Right forelimb (tissue), 1 donor: ENCODE measurements at places on chromosomes 13 and 19.
A peak's percentile ranks its signal among the peaks of the same experiment; 100 is the strongest.

GRCh38 chr19:44987148-44987675 lies 14.1 kb upstream of the RELB start:
- DNase-seq, result no peak

DNA sequence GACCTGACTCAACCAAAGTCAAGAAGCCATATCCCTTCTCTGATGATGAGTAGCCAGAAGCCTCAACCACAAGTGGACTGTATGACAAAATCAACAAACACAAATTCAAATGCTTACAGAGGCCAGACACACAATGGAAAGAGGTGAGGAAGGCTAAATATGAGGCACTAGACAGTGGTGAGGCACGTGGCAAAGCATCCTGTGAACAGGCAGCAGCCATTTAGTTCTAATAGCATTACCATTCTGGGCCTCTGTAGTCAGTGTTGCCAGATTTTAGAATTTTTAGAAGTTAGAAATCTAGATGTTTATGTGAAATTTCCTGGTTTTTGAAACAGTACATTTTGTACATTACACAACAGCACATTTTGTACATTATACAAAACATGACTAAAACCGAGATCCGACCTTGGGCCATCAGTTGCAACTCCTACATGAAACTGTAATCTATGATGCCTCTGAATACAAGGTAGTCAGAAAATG lies 403.3 kb downstream of the COG6 start:
- no peak for DNase-seq

DNA sequence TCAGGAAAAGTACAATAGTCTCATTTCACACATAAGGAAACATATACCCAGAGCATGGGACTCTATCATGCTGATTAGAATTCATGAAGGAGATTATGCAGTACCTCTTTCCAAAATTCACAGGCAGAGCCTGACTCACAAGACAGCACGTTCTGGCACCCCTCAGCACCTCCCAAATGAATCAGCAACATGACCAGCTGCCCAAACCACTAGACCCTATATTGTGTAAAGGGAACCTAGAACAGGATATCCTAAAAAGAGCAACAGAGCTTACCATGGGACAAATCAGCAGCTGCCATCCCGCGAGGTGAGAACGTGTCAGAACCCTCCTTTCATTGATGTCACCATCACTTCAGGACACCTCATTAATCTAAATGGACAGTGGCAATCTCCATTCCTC lies 2.5 kb downstream of the ZNF426 start:
- DNase-seq, result no peak

- DNase-seq, result no peak
Observed at GRCh38 chr13:108402850-108403249, 133.3 kb downstream of the TNFSF13B start.

GRCh38 chr19:49071860-49072547 lies 495 bp downstream of the KCNA7 start:
- DNase-seq, result no peak

GRCh38 chr19:8826371-8826770 lies 5.7 kb downstream of the ZNF558 start:
- DNase-seq, result no peak

- no peak for DNase-seq
Observed at GRCh38 chr13:108093616-108094015, 121.7 kb downstream of the LIG4 start.

- DNase-seq, result no peak
Observed at GRCh38 chr19:3518659-3519058, 12.5 kb downstream of the FZR1 start.

DNA sequence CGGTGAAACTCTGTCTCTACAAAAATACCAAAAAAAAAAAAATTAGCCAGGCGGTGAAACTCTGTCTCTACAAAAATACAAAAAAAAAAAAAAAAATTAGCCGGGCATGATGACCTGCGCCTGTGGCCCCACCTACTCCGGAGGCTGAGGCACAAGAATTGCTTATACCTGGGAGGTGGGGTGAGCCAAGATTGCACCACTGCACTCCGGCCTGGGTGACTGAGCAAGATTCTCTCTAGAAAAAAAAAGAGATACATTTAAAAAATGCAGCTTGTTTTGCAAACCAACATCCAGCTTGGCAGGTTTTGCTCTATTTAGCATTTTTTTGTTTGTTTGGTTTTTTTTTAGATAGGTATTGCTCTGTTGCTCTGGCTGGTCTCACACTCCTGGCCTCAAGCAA lies 6.7 kb upstream of the PGPEP1 start:
- DNase-seq, result no peak

DNA sequence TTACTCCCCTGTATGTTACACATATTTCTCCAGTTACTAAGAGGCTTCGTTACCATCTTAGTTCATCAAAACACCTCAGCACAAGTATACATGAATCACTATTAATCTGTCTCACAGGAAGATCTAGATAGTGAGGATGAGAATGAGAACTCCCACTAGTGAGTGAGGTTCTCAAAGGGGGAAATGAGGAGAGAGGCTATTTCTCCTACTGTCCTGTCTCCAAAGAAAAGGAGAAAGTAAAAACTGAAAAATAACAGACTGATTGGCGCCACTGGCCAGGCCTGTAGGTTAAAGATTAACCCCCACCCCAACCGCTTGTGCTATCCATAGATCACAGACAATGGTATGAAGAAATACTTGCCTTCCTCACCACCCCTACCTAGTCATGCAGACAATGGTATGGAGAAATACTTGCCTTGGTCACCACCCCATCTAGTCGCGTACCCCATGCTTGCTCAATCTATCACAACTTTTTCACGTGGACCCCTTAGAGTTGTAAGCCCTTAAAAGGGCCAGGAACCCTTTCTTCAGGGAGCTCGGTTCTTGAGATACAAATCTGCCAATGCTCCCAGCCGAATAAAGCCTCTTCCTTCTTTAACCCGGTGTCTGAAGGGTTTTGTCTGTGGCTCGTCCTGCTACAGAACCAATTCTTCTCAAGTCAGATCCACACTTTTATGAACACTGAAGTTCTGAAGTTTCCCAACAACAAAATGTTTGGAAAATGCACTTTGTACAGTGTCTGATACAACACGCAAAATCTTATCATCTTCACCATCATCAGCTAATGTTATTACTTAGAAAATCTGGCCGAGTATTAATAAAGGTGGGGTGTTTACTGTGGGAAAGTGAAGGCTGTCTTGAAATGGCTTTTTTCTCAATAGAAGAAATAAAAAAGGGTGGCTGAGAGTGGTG lies 598.1 kb downstream of the UQCRFS1 start:
- no peak for DNase-seq

GRCh38 chr19:3712663-3713611 lies 4.8 kb downstream of the TJP3 start:
- DNase-seq, result no peak

DNA sequence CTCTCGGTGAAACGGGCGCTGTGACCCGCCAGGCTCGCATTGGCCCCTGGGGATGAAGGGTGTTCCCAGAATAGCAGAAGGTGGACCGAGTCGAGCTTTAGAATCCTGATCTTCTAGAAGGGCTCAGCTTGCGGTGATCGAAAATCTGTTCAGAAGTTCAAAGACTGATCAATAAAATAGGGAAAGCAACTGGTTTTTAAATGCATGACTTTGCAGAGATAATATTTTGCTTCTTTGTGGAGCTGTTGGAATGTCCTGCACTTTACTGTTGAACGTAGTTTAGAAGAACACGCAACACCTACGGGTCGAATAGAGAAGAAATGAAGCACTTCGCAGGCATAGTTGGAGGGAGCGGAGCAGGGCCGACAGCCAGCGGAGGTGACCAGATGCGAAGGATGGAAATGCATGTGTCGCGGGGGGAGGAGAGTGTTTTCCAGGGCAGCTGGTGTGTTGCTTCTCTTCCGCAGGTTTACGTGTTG lies 766 bp downstream of the CEBPG start:
- DNase-seq, result peak; percentile 56

DNA sequence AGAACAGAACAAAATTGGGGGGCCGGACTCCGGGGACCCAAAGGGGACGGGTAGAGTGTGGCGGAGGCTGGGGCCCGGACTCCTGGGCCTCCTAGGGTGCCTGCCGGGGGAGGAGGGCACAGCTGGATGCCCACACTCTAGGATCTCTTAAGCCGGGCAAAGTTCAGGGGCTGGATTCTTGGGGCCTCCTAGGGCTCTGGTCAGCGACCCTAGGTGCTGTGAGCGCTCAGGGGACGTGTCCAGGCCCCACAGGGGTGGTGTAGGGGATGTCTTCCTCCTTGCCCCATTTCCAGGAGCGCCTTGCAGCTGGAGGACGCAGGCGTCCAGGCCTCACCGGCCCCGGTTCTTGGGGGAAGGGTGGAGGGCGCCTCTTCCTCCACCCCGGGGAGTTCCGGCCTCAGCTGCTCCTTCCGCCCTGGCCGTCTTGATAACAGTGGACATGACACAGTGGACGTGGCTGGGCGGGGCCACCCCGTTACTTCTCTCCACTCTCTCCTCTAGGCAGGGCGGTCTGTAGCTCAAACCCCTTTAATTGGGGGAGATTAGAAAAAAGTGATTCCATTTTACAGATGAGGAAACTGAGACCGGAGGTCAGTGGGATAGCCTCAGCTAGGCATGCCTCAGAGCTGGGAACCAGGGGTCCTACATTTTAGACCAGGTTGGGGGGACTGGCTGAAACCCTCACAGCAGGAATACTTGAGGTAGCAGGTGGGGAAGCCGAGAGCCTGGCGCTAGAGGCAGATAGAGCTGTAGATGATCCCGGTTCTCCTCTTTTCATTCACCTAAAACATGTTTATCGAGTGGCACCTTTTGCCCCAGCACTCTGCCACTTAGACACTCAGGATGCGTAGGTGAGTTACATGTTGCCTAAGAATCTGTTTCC lies 705 bp downstream of the STXBP2 start:
- DNase-seq, result no peak

DNA sequence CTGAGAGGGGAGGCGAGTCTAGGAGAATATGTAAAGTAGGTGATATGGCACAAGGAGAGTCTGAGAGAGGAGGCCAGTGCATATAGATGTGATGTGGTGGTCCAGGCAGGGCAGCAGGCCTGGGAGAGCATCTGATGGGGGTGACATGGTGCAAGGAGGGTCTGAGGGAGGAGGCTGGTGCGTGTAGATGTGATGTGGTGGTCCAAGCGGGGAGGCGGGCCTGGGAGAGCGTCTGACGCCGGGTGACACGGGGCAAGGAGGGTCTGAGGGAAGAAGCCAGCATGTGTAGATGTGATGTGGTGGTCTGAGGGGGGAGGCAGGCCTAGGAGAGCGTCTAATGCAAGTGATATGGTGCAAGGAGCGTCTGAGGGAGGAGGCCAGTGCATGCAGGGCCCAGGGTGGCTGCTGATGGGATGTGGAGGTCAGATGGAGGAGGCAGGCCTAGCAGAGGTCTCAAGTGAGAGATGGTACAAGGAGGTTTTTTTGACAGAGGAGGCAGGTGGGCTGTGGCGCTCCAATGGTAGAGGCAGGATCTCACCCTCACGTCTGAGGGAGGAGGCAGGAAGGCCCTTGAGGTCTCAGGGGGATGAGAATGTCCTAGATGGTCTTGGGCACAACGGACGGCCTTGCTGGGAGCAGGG lies 16.2 kb downstream of the NFIC start:
- no peak for DNase-seq

- DNase-seq, result no peak
Observed at GRCh38 chr19:31283701-31284100, 65.5 kb downstream of the TSHZ3 start.

DNA sequence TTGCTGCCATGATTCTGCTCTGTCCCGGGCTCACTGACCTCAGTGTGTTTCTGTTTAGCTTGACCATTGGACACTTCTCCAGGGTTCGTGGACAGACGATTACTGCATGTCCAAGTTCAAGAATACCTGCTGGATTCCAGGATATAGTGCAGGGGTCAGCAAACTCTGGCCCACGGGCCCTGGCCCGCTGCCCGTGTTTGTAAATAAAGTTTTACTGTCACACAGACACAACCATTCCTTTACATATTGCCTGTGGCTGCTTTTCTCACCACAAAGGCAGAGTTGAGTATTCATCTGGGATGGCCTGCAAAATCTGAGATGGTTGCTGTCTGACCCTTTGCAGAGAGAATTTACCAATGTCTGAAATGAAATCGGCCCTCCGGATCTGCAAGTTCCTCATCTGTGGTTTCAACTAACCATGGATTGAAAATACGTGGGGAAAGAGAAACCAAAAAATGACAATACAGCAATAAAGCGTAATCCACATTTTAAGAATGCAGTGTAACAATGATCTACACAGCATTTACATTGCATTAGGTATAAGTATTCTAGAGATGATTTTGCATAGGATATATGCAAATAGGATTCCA lies 25.9 kb upstream of the F2RL3 start:
- DNase-seq, result no peak

GRCh38 chr13:100600461-100600860 lies 11.9 kb upstream of the GGACT start:
- no peak for DNase-seq

DNA sequence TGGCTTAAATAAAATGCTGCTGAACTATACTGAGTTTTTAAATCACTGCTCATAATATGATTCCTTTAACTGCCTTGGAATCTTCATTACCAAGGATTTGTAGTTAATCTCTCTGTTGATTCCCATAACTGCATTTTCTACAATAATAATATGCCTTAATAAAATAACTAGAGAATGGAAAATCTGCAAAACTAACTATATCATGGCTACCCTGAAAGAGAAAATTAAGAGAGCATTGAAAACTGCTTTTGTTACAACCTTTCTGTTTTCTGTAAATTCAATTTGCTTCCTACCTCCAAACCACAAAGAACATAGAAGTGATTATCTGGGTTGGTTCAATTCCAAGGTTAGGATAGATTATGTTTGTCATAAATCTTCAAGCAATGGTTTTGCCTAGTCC lies 202.8 kb upstream of the ATXN8OS start:
- DNase-seq, result no peak

DNA sequence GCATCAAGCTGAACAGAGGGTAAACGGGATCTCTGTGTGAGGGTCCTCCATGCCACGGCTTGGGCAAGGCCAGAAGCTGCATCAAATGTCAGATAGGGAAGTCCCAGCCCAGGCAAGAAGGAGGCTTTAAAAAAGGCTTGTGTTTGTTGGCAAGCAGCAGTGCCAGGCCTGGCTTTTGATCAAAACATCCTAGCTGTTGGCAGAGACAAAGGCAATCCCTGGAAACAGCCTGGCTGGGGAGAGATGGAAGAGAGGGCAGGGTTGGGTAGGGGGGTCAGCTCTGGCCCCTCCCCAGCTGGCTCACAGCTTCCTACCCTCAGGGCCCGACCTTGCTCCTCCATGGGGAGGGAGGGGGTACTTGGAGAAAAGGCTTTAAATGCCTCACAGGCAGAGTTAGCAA lies 61.8 kb upstream of the KCTD15 start:
- DNase-seq, result no peak

DNA sequence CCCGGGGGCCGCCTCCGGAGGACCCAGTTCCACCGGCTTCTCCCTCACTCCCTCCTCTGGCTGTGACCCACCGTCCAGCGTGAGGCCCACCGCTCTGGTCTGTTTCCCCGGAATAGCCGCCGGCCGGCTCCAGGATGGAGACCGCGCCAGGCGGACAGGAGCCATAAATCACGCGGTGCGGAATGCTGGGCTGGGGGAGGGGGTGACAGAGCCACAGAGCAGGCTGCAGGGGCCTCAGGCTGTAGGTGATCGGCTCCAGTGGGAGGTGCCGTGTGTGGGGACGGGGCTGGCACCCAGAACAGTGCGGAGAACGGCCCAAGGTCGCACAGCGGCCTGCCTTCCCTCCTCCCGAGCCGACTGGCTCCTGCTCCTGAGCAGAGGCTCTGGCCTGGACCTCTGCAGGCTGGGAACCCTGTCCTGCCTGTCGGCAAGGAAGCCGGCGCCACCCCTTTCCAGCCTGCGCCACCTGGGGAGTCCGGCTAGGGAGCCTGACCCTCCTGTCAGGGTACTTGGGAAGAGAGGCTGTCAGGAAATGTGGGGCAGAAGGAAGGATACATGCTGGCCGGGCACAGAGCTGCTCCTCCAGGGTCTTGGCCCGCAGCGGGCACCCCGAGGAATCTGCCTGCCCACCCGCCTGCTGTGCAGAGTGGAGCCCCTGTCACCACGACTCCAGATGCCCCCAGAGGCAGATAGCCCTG lies 8.3 kb downstream of the PIAS4 start:
- no peak for DNase-seq

- DNase-seq, result no peak
Observed at GRCh38 chr13:93246069-93246468, 19.5 kb downstream of the GPC6 start.
